Midbrain (tissue), 1 donor: ENCODE measurements at places on chromosomes 11 and 22.

DNA sequence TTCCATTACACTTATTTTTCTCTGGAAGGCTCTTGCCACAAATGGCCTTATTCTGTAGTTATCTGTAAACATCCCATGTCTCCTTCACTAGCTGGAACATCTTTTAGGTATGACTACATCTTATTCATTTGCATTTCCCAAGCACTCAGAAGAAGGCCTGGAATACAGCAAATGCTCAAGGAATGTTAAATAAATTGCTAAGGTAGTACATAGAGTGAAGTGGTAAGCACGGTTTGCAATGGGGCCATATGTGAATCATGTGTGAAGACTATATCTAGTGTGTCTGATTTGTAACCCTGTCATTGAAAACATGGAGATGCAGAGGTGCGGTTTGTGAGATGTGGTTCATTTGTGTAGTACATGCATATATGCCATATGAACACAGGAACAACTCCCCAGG lies 33.5 kb downstream of the GDPD4 start:
- no peak for DNase-seq

GRCh38 chr11:124470561-124471227 lies 25.2 kb upstream of the OR8B8 start:
- DNase-seq: no peak

DNA sequence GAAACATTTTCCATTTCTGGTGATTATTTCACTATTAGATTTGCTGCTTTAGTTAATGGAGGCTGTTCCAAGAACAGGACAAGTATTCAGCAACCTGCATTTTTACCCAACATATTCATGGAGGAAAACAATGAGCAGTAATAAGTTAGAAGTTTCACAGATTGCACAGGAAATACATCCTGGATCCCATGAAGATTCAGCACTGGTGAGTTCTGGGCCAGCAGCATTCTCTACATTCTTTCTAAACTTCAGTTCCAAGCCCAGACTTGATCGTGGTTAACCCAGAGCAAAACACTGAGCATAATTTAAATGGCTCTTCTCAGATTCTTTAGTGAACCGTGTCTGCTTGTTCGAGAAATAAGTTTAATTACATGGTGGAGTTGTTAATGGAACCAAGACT lies 3.8 kb downstream of the FJX1 start:
- DNase-seq: no peak

GRCh38 chr11:13525257-13525656 lies 29.5 kb upstream of the PTH start:
- no peak for DNase-seq

DNA sequence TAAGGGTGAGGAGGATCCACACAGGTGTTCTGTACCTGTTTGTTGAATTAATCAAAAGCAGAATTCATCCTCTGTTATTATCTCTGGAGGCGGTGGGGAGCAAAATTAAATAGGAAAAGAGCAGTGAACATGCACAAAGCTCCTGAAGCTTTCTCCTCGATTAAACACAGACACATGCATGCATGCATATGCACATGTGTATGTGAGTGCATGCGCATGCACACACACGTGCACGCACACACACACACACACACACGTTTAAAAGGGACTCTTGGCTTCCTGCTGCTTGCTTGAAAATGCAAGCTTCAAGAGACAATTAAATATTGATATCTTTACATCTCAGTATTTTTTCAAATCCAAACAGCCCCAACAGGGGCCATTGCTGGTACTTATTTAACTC lies 462.1 kb downstream of the BUD13 start:
- no peak for DNase-seq

DNA sequence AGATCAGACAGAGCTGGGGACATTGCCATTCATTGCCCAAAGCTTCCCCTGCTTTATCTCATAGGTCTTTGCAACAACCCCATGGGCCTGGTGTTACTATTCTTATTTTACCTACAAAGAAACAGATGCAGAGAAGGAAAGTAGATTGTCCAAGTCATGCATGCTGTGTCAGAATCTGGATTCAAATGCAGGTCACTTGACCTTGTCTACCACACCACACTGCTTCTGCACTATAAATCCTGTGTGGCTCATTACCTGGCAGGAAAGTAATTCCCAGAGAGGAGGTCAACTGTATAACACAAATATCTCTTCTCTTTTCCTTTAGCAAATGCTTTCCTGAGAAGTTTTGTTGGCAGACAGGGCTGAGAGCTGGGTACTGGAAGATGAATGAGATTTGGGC lies 18.5 kb downstream of the PLEKHB1 start:
- no peak for DNase-seq

- no peak for DNase-seq
These were observed 9.3 kb downstream of the TSPO start for GRCh38 chr22:43160497-43161126.

DNA sequence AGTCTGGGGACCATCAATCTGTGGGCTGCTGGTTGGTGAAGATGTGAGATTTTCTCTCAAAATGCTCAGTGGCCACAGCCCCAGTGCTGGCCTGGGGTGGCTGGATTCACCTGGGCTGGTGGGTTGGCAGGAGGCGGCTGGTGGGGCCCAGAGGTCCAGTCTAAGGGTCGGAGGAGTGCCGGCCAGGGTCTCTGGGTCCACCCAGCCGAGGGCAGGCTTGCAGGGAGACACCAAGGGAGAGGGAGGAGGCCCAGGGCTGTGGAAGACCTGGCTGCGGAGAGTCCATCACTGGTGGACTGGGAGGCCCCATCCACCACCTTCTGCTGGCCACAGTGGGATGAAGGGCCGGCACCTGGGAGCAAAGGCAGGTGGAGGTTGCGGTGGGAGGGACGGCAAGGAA lies 582 bp upstream of the SHANK3 start:
- no peak for DNase-seq

GRCh38 chr11:92475819-92476218 lies 251.2 kb downstream of the FAT3 start:
- no peak for DNase-seq

GRCh38 chr11:128965485-128965884 lies 22.8 kb upstream of the TP53AIP1 start:
- DNase-seq: no peak

DNA sequence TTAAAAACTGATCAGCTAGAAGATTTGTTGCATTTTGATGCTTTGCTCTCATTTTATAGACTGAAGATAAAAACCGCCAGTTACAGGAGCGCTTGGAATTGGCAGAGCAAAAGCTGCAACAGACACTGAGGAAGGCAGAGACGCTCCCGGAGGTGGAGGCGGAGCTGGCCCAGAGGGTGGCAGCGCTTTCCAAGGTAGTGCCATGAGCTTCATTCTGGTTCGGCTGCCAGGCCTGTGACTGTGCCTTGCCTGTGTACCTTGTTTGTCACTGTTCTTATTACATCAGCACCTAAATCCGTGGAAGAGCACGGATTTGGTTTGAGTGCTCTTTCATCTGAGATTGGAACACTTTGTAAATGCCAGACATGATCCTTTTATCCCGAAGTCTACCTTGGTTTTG lies 61.4 kb downstream of the PPFIA1 start:
- no peak for DNase-seq

- DNase-seq: no peak
These were observed 8.8 kb downstream of the HOATZ start for GRCh38 chr11:111523343-111523742.

DNA sequence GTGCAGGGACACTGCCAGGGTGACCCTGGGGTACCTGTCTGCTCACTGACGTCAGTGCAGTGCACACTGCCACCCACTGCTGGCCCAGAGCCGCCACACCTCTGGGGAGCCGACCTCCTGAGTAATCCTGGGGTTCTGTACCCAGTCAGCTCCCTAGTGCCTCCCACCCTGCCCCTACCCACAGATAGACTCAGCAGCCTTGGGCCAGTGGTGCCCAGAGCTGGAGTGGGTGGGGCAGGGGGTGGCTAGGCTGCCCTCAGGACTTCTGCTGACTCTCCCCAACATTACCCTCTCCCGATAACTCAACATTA lies 5.8 kb downstream of the NRXN2 start:
- DNase-seq: no peak

DNA sequence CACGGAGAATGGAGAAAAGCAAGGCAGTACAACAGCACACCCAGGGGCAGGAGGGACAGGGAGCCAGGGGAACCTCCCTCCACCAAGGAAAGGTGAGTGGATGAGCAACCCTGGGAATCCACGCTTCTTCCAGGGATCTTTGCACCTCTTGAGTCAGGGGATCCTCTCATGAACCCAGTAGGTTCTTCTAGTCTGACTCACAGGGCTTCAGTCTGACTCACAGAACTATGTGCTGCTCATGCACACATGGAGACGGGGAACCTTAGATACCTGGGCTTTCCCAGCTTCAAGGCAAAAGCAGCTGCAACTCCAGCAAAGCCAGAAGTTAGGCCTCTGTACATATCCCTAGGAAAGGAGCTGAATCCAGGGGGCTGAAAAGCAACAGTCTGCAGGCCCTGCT lies 1021.4 kb upstream of the TENM4 start:
- no peak for DNase-seq

GRCh38 chr22:45130891-45131290 lies 32.8 kb upstream of the NUP50 start:
- no peak for DNase-seq

- no peak for DNase-seq
These were observed at the start of gene MRGPRX2 for GRCh38 chr11:19060629-19061028. TSS of gene MRGPRX2 (minus strand) at chr11:19060717. CDS start at chr11:19056402, 4,315 bp downstream.

GRCh38 chr11:12835286-12835685 lies 161.1 kb downstream of the TEAD1 start:
- no peak for DNase-seq

DNA sequence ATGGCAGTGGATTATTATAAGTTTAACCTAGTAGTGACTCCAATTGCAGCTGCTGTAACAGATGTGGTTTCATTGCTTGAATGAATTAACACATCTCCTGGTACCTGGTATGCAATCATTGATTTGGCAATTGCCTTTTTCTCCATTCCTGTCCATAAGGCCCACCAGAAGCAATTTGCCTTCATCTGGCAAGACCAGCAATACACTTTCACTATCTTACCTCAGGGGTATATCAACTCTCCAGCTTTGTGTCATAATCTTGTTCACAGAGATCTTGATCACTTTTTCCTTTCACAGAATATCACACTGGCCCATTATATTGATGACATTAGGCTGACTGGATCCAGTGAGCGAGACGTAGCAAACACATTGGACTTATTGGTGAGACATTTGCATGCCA lies 128.7 kb upstream of the ZC3H12C start:
- DNase-seq: no peak

DNA sequence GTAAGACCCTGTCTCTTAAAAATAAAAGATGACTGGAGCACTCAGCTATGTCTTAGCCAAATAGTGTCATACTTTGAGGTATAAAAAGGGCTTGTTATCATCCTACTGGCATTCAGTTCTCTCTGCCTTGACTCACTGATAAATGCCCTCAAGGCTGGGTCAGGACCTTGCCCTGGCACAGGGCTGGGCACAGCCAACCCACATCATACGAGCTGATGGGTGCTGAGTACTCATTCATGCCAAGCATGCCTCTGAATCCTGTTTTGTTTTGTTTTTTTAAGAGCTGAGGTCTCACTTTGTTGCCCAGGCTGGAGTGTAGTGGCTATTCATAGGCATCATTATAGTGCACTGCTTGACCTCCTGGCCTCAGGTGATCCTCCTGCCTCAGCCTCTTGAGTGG lies 1.9 kb downstream of the SMTNL1 start:
- no peak for DNase-seq

- DNase-seq: no peak
These were observed 244.8 kb upstream of the FAT3 start for GRCh38 chr11:91979775-91980174.

DNA sequence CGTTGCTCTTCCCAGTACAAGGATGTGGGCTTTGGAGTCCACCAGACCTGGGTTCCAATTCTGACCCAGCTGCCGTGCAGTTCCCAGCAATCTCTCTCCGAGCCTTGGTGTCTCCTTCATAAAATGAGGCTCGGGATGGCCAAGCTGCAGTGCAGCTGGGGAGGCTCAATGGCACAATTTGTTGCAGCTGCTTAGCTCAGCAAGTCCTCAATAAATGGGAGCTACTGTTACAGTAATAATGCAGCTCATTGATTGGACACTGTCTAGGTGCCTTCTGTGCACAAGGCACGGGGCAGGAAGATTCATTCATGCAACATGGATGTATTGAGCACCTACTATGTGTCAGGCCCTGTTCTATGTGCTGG lies 37.1 kb downstream of the SHISAL1 start:
- DNase-seq: no peak

- no peak for DNase-seq
These were observed 19.2 kb downstream of the PRR5 start for GRCh38 chr22:44721213-44721612.

DNA sequence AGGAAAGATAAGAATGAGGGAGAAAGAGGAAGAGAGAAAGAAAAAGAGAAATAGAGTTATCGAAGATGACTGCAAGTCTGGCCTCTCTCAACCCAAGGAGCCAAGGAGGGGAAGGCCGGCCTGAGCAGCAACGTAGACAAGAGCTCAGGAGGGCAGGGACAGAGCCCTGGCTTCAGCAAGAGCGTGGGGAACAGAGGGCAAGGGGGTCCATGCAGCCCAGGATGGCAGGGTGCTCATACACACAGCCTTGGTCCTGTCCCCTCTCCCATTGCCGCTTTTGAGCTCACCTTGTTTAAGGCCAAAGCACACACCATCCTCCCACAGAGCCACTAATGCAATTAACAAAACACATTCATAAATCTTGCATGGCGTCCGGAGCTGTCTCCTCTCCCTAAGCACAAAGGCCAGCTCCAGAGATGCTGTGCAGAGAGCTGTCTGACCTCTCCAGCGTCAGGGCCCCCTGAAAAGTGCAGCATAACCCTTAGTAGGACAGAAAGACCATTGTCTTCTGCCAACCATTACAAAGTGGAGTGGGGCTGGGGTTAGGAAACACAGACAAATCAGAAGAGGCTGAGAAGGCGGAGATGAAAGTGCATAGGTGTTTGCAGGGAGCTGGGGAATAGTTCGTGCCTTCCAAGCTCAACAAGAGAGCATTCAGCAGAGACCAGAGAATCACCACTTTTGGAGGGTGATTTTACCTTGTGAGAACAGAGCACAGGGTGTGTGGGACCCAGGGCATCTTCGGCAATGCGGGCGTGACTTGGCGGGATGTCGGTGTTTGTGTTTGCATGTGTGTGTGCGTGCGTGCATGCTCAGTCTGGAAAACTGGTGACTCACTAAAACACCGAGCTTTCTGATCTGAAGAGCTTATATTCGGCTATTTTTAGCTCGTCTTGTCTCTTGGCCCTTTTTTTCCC lies 28.2 kb upstream of the JAM3 start:
- no peak for DNase-seq

- no peak for DNase-seq
These were observed 16.6 kb upstream of the STK33 start for GRCh38 chr11:8610532-8611116.

DNA sequence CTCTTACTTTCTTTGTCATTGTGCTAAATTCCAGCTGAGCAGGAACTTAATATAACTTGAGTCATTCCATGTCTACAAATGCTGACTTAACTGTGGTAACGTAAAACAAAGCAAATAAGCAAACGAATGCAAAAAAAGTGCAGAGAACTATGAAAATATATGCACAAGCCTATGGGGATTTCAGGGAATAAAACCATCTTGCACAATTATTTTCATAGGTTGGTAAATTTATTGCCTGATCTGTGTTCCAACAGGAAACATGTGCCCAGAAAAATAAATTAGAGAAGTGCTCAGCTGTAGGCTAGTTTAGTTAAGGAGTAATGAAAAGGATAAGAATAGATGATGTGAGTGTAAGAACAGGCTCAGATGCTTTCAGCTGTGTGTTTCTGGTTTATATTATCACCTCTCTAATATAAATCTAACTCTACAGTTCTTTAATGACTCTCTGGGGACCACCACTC lies 1169.3 kb downstream of the LRRC4C start:
- DNase-seq: peak; percentile 60
